Left ventricle myocardium superior (tissue), 1 donor: ENCODE measurements at places on chromosomes 13 and 19.

DNA sequence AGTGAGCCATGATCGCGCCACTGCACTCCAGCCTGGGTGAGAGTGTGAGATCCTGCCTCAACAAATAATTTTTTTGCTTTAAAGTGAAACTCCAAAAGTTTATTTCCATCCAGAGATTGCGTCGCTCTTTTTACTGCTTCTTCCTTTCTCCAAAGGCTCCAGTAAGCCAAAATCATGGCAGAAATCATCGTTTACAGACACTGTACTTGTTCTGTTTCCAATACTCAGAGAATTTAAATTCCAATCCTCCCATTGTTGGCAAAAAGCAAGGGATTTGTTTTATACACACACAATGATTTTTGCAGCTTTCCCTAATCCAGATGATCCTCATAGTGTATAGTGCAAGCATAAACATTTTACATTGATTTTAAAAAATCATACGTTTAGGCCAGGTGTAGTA is 15.3 kb downstream of the FBXO27 start:
- no peak for DNase-seq

GRCh38 chr13:31441800-31442510 is 242.2 kb downstream of the B3GLCT start:
- peak; percentile 75 for DNase-seq

DNA sequence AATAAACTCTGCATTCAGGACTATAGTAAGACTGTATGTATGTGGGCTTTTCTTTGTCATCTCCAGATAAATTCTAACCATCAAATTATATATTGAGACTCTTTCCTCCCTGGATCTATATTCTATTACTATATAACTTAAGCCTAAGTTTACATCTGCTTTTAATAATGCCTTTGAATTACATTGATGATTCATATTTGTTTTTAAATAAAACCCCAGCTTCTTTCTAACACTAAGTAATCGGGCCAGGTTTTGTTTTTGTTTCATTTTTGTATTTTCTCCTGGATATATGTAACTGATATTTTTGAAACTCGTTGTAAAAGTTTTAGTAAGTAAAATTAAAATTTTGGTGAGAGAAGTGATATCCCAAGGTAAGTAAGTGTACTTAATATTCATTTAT is 1599.1 kb downstream of the PCDH9 start:
- DNase-seq, result no peak

DNA sequence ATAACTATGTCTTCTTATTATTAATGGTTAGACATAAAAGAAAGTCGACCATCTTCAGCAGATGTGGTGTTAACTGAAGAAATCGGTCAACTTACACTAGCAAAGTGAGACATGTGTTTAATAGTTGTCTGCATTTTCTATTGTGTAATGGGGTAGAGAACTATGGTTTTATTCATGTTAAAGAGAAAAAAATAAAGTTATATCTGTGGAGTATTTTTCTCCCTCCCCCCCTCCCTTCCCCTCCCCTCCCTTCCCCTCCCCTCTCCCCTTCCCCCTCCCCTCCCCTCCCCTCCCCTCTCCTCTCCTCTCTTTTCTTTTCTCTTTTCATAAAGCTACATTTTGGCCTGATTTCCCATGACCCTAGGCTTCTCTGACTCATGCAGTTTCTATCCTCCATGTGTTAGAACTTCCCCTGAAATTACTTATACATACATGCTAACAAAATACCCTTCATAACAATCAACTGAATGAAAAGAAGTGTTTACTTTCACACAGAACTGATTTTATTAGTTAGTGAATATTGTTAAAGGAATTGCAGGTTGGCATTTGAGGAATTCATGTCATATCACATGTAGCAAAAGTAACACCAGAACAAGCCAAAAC is 1431.0 kb upstream of the ATXN8OS start:
- DNase-seq, result no peak

DNA sequence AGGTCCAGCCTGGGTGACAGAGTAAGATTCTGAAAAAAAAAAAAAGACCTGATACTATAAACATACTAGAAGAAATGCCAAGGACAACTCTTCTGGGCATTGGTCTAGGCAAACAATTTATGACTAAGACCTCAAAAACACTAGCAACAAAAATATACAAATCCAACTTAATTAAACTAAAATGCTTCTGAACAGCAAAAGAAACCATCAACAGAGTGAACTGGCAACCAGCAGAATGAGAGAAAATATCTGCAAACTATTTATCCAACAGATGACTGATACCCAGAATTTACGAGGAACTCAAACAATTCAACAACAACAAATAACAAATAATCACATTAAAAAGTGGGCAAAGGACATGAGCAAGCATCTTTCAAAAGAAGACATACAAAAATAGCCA is 26.8 kb upstream of the GPC6 start:
- no peak for DNase-seq

- no peak for DNase-seq
These were observed 4.5 kb downstream of the CCNA1 start for GRCh38 chr13:36436811-36437210.

DNA sequence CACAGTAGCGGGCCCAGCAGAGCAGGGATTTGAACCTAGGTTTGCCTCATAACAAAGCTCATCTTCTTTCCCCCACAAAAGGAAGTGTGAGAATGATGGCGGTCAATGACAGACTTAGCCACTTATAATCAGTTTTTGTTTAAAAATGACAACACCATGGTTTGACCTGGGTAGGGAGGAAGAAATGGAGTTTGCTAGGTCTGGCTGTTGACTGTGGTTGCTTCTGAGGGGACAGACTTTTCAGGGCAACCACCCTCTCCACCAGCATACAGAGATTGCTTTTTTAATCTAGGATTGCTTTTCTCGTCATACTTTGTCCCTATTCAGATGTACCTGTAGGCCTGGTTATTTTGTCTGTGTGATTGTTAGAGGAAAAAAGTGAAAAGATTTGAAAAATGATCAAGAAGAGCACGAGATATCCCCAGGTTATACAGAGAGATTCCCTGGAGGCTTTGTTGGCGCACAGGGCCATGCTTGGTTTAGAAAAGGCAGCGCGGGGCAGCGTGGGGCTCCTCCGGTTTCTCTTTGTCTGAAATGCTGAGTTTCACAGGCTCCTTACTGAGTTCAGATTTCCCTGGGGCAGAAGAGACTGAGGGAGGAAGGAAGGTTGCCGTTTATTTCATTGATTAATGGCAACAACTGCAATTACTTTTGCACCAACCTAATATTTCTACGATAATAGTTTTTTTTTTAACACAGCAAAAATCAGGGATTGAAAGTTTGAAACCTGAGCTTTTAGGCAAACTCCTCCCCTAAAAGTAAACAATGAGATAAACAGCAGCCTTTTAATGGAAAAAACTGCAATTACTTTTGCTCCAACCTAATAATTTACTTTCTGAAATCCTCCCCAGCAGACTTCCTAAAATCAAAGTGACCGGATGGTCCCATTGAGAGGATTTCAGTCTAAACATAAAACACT is 97.0 kb upstream of the RNF113B start:
- DNase-seq, result no peak

- DNase-seq, result no peak
These were observed 112.3 kb downstream of the MIPEP start for GRCh38 chr13:23776698-23777574.

DNA sequence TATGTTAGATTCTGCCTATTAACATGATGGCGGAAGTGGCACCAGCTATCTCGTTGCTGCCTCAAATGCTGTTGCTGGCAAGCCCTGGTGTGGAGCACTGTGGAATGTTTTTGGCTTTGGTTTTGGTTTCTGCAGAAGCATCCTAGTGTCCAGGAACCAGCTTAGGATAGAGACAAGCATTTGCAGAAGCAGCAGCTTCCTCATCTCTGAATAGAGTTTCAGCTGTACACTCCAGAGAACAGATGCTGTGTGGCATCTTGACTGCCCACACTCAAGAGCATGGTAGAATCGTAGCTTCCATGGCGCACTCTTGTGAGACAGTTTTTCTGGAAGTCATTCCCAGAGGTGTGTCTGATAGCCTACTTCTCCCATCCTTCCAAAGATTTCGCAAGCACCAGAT is 145.3 kb upstream of the RXFP2 start:
- no peak for DNase-seq

DNA sequence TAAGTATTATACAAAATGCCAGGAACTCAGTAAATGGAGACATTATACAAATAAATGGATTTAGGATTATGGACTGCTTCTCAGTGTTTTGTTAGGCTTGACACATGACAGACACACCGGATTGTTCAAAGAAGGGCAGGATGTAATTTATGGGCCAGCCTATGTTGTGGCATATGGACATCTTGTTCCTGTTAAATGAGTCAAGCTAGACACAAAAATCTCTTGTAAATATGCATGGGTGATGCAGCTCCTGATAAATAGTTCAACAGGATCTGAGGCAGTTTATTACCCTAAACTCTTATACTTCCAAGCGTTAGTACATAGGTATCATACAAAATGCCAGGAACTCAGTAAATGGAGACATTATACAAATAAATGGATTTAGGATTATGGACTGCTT is 502.3 kb downstream of the TBC1D4 start:
- DNase-seq, result no peak

- no peak for DNase-seq
These were observed 1393.9 kb upstream of the MIR17HG start for GRCh38 chr13:89953581-89953980.

DNA sequence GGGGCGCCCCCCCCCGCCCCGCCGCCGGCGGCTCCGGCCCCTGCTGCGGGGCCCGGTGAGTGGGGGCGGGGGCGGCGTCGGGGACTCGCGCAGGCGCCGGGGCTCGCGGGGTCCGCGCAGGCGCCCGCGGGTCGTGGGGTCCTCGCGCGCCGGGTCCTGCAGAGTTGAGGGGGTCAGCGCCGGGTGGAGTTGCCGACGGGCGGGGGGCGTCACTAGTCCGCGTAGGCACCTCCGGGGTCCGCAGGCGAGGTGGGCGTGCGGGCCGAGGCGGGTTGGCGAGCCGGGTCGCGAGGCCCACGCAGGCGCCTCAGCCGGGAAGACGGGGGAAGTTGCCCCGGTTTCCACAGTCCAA is 365 bp downstream of the PPP6R1 start:
- DNase-seq, result no peak

- DNase-seq, result no peak
These were observed 50.5 kb upstream of the ZNF507 start for GRCh38 chr19:32294871-32295438.

- no peak for DNase-seq
These were observed 3.0 kb downstream of the ANGPTL4 start for GRCh38 chr19:8366961-8367326.

DNA sequence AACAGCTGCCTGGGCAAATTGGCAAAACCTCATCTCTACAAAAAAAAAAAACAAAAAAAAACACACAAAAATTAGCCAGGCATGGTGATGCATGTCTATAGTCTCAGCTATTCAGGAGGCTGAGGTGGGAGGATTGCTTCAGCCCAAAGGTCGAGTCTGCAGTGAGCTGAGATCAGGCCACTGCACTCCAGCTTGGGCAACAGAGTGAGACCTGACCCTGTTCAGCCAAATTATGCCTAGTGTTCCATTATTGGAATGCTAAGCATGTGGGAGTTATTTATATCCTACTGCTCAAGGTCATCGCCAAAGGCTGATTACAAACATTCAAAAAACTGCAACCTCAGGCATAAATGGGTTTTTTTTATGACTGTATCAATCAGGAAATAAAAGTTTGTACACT is 1251.0 kb upstream of the PCDH9 start:
- no peak for DNase-seq
